Stimulated activated CD8-positive, alpha-beta memory T cell treated with anti-CD3 and anti-CD28 coated beads, Interleukin-4, amount 100 ng/mL, for 48 hours (primary cell): ENCODE measurements at places on chromosomes 7 and 10.

GRCh38 chr7:140494867-140495266 lies 15.6 kb upstream of the MKRN1 start:
- no peak for DNase-seq

- DNase-seq = no peak
These were observed 256.4 kb downstream of the KIAA1217 start for GRCh38 chr10:24465124-24465874.

GRCh38 chr7:105156731-105157130 lies 142.7 kb downstream of the KMT2E start:
- DNase-seq = no peak

GRCh38 chr7:127894588-127894987 lies 136.6 kb downstream of the LRRC4 start:
- no peak for DNase-seq

- DNase-seq = no peak
These were observed 9.2 kb upstream of the AKR1B1 start for GRCh38 chr7:134468054-134468453.

- DNase-seq = no peak
These were observed 11.2 kb upstream of the SLC13A1 start for GRCh38 chr7:123210986-123211385.

DNA sequence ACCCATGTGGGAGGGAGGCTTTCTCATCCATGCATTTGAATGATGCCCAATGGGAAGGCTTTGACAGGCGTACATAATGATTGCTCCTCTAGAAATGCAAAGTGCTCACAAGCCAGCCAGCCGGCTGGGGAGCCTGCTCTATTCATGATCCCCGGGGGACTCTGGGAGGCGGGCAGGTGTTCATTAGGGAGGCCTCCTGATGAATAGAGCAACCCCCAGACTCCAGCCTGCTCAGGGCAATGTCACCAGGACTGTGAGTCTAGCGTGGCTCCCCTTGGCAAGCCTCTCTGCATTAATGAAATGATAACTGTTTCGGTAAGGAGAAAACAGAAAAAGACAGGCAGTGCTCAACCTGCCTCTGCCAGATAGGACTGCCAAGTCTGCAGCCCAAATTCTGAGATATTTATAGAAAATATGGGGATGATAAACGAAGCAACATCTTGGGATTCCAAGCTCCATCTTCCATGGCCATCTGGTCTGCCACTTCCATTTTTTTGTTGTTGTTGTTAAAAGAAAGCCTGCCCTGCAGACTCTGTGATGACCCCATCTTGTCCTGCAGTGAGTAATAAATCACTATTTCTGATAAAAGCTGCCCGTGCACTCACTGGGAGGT lies 236.4 kb downstream of the PRPF18 start:
- DNase-seq = no peak

GRCh38 chr7:94276027-94276426 lies 118.7 kb upstream of the COL1A2 start:
- DNase-seq = no peak

DNA sequence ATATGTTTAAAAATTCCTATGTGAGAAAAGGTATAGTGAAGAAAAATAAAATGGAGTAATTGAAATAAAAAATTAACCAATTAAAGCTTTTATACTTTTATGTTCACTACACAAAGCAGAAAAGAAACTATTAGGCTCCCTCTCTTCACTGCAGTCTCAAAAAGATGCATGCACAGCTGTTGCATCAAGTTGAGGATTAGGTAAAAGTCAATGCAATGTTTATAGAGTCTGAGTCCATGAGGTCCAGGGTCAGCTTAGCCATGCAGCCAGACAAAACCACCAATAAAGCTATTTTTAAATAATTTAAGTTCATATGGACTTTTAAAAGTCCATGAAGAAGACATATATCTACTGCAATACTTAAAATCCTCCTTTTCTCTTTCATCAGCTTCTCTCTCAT lies 31.1 kb upstream of the ING3 start:
- DNase-seq = no peak

DNA sequence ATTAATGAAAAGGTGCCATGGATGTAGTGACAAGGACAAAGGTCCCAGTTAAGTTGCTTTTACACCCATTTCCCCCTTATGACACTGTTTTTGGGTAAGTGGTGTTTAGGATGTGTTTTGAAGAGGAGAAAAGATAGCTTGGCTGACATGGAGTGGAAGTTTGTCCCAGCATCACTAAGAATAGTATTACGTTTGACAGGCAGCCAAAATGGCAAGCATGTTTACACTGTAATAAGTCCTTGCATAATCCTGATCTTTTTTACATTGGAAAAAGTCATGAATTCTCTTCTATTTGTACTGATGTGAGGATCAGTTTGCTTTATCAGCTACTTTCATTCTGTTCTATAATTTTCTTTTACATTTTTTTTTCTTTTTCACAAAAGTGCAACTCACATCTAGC lies 137.8 kb downstream of the CHRM2 start:
- no peak for DNase-seq

DNA sequence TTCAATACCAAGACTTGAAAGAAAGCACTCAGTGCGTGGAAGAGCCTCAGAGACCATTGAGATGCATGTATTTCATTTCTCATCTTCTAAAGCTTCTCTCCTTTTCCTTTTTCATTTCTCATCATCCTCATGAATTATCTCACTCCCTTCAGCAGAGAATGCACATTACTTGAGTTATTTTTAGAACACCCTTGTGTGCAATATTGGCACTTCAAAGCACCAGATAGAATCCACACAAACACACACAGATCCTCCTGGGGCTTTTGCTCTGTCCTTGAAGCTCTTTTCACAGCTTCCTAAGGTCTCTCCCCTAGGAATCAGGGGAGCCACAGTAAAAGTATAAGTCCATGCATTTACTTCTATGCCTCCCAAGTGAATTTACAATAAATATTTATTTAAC lies 18.3 kb downstream of the DGKI start:
- no peak for DNase-seq

- no peak for DNase-seq
These were observed 618.4 kb upstream of the NRP1 start for GRCh38 chr10:33952692-33953360.

DNA sequence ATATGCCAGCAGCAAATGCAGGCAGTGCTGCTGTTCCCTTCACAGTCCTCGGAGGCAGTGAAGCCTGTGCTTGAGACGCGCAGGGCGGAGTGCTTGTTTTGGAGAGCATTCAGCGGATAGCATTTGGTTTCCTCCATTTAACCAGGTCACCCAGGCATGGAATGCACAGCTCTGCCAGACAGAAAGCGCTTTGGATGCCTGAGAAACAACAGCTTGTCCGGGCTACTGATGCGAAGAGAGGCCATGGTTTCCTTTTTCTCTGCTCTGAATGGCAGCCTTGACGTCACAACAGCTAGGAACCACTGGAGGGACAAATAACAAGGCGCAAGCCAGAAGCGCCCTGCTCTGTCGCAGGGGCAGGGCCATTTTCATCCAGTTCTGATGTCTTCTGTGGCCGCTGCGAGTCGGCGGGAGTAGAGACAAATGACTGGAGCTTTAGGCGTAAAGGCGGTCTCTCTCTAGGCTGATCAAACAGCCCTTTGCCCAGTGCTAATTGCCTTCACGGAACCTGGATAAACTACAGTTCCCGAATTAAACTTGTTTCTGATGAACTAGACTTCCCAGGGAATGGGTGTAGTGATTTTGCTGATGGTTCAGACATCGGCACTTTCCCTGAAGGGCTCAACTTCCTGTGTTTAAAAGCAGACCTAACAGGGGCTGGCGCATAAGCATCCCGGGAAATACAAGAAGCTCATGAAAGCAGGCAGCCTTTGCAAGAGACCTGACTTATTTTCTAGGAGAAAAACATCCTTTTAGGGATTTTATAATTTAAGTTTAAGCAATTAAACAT lies 187.6 kb upstream of the KLF14 start:
- peak; percentile 34 for DNase-seq

GRCh38 chr10:26448706-26449435 lies 10.7 kb downstream of the APBB1IP start:
- DNase-seq = peak; percentile 69

DNA sequence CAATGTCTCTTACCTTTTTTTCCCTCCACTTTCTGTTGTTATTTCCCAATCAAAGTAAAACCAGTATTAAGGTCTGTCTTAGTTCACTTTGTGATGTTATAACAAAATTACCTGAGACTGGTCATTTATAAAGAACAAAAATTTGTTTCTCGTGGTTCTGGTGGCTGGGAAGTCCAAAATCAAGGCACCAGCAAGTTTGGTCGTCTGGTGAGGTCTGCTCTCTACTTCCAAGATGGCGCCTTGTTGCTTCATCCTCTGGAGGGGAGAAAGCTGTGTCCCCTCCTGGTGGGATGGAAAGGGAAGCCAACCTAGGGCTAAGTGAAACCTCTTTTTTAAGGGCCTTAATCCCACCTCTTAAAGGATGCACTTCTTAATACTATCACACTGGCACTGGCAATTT lies 22.3 kb upstream of the INSYN2A start:
- DNase-seq = no peak

DNA sequence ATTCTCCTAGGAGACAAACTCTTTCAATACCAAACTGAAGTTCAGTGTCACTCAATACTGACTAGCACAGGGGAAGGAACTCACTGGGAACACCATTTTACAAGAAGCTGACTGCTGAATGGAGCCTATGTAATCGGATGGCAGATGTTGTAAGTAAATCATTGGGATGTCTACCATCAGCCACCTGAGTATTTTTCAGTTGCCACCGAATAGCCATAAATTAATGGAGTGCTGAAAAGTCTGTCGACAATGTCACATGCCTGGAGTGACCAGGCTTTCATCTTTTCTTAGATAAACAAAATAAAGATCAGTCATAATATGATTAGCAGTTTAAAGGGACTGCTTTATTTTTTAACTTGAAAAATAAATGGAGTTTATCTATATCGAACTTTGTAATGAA lies 145.9 kb upstream of the SEMA3E start:
- DNase-seq = no peak

DNA sequence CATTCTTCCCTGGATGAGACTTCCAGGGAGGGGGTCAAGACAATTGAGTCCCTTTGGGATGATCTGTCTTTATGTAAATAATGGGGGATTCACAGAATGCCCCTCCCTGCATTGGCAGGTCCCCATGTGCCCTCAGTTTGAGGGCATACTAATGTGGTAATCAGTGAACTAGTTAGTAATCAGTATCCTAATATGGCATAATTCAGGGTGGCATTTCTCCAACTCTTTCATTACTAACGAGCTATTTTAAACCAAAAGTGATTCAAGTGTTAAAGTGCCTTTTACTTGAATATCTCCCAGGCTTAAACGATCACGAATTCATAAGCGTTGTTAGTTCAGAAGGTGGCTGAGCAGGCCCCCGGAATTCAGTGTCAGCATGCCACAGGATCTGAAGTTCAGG lies 1.6 kb upstream of the DNAJB6 start:
- no peak for DNase-seq

GRCh38 chr10:75502389-75502788 lies 71.0 kb downstream of the LRMDA start:
- no peak for DNase-seq

- DNase-seq = no peak
These were observed 59.4 kb downstream of the MDFIC start for GRCh38 chr7:114981323-114981722.

GRCh38 chr10:18099415-18099814 lies 40.8 kb upstream of the CACNB2 start:
- no peak for DNase-seq

DNA sequence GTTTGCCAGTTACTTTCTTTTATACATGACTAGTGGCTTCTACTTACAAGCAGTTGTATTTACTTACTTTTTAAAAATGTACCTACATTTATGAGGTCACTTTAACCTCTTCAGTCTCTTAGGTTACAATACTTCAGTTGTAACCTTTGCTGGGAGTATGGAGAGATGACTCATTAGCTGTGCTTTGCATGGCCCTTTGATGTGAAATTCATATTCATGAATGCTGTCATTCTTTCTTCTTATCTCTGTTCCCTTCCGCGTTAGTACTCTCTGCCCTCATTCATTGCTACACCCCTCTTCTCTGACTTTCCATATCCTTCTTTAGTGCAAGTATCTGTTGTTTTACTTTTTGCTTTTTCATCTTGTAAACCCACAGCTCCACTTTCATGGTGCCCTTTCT lies 164.3 kb downstream of the BMPER start:
- no peak for DNase-seq

DNA sequence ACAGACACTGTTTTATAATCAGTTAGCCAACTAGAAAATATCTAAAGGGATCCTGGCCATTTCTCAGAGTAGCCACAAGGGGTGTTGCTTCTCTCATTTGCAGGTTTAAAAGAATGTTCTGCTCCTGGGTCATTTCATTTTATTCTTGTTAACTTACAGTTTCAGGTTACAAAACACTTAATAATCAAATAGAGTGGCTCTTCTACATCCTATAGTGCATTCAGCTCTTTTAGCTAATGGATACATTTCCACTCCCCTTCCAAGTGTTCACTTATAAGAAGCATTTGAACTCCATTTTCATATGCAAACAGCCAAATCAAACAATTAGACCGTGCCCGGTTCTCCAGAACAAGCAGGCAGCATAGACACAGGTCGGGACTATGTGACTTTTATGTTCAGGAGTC lies 117.5 kb downstream of the TRIL start:
- DNase-seq = no peak

DNA sequence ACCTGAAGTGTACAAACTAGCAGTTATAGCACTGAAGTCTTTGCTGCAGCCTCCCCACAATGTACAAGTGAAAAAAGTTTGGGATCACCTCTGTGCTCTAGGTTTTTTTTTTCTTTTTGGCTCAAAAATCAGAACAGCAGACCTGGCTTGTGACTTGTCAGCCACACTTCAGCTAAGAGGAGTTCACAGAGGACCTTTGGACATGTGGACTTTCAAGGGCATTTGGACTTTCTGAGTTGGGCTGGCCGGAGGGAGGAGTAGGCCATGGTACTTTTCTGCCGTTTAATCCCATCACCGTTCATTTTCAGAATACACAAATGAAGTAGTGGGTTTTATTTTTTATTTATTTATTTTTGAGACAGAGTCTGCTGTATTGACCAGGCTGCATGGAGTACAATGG lies 21.9 kb upstream of the ACSL5 start:
- no peak for DNase-seq

DNA sequence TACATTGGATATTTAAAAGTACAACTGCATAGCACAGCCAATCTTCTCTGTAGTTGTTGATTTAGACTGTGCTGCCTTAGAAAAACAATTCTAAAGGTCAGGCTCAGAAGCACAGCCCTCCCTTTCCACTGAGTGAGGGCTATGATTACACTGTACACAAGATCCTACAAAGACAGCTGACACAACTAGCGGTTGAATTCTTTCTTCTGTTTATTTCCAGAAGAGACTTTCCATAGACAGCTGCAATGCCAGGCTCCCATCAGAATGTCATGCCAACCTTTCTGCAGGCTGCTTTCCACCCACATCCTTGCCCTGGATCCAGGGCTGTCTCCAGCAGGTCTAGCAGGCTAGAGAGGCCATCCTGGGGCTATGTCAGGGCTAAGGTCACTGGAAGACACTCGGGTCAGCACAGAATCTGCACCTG lies 39.3 kb downstream of the FAM13C start:
- DNase-seq = no peak

DNA sequence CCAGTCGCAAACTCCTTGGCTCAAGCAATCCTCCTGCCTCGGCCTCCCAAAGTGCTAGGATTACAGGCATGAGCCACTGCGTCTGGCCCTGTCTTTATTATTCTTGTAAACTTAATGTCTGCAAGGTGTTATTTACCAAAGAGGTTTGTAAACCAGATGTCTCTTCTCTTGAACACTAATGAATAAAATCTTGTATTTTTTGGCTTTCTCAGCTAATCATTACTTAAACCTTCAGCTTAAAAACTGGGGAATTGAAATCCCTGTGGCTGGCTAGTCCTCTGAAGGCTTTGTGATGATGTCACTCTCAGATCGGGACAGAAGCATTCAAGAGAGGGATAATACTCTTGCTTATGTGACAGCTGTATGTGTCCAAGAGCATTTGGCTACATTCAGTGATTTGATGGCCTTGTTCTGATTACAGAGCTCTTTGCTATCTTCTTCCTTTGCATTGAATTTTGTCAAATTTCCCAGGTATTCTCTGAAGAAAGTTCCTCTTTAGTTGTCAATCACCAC lies 130.3 kb downstream of the BICC1 start:
- DNase-seq = no peak
